ENCODE measurements at places on chromosomes 7 and 10. TPM values are rescaled to one million over a fixed set of nuclear protein-coding genes. Genes with fewer than 3 reads are reported as not detected.

GRCh38 chr7:150968734-150969372 is 9.3 kb downstream of the KCNH2 start:
- no peak for DNase-seq

- DNase-seq = no peak
These were observed 269.3 kb downstream of the BICC1 start for GRCh38 chr10:58781873-58782488.

DNA sequence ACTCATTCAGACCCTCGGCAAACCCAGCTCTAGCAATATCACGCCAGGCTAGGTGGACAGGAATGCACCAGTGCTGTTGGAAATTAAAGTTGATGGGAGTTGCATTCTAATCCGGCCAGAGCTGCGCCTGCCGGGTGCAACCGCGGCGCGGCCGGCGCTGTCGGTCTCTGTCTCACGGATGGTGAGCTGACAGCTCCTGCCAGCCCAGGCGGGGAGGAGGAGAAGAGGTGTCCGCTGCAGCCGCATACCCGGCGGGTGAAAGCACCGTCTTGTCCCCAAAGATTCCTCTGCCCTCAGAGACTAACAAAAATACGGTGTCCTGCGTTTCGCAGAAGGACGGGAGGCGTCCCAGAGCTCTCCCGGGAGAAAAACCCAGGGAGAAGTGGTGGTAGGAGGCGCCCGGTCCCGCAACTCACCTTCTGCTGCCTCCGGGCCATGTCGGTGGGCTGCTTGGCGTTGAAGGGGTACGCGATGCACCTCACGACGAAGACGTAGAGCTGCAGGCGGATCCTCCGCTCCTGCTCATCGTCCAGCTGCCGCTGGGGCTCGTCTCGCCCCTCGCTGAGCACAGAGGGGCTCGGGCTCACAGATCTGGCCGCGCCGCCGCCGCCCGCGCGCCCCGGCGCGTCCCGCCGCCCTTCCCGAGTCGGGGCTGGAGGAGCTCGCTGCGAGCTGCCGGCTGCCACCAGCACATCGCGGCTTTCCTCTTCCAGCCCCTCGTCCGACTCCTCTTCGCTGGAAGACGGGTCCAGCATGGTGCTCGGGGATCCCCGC is 490 bp downstream of the CADPS2 start:
- peak; percentile 59 for DNase-seq

DNA sequence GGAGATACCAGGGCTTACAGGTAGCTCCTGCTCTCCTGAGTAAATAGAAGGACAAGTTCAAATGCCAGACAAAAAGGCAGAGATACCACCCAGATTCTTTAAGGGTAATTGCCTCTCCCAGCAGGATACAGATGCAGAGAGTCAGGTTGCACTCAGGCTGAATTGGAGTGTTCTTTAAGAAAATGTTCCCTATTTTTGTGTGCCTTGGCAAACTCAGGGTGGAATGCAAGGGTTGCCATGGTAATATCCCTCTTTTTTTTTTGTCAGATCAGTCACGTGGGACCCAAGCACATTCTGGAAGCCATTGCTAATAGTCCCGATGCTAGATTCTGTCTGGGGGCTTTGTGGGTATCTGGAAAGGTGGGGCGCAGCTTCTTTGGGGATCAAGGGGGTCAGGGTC is 628.0 kb downstream of the CALN1 start:
- DNase-seq = no peak

GRCh38 chr7:70799841-70800405 is 332.0 kb upstream of the GALNT17 start:
- DNase-seq = no peak

- no peak for DNase-seq
These were observed 602.2 kb downstream of the LRMDA start for GRCh38 chr10:76033457-76034196.

- peak; percentile 68 for DNase-seq
These were observed 671 bp upstream of the CHST3 start for GRCh38 chr10:71963351-71964097.

- no peak for DNase-seq
These were observed 570.2 kb downstream of the PTPRN2 start for GRCh38 chr7:158017111-158018097.

The CRHR2 gene
- total RNA-seq = 0.44 TPM
